Motor neuron (in vitro differentiated cells): ENCODE measurements at places on chromosomes 7 and 10.
A peak's percentile ranks its signal among the peaks of the same experiment; 100 is the strongest.

DNA sequence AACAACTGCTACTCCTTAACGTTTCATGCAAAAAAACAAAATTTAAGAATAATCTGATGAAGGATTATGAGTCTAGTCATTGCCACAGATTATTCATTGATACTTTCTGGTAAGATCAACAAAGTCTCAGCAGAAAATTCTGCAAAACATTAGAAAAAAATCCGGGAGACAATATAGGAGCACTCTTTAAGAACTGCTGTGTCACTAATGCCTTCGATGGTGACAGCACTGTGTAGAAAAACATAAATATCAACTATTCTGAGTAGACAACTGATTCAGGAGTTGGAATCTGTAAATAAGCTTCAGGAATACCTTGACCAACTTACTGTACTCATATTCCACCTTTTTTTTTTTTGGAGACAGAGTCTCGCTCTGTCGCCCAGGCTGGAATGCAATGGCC, 69.0 kb downstream of the CYTH3 start:
- ATAC-seq, result no peak

GRCh38 chr10:66837335-66837734, 88.5 kb upstream of the LRRTM3 start:
- ATAC-seq, result no peak

DNA sequence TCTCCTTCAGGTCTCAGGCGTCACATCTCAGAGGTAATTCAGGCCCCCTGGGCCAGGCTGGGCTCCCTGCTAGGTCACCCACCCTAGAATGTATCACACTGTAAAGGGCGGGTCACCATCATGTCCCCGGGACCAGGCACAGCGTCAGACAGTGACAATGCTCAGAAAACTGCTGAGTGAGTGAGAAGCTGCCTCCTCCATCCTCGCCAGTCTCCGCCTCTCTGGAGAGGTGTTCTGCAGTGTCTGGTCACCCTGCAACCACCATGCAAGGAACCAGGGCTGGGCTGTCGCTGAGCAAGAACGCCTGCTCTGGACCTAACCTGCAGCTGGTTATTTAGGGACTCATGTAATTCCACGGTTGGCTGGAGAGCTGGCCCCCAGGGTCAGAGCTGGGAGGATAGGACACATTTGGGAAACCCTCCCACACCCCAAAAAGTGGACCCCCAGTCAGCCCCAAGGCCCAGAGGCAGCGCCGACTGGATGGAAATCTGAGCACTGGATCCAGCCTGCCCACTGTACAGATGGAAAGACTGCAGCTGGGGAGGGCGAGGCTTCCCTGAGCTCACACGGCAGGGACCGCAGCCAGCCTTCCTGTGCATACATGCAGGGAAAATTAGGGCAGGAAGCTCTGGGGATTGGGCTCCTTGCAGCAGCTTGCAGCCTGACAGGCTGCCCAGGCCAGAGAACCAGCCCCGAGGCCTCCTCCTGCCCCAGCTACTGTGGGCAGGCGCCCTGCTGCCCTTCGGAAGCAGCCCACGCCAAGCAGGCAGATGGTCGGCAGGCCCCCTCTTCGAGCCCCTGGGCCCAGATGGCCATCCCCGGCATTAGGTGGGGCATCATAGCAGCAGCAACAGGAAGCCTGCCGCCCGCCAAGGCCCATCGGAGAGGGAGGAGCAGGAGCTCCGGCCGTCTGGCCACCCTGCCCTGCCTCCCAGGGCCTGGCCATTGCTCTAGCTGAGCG, 105.4 kb upstream of the ZMIZ1 start:
- peak; percentile 73 for ATAC-seq

GRCh38 chr7:92064438-92065029, 69.7 kb downstream of the CYP51A1 start:
- ATAC-seq, result no peak

DNA sequence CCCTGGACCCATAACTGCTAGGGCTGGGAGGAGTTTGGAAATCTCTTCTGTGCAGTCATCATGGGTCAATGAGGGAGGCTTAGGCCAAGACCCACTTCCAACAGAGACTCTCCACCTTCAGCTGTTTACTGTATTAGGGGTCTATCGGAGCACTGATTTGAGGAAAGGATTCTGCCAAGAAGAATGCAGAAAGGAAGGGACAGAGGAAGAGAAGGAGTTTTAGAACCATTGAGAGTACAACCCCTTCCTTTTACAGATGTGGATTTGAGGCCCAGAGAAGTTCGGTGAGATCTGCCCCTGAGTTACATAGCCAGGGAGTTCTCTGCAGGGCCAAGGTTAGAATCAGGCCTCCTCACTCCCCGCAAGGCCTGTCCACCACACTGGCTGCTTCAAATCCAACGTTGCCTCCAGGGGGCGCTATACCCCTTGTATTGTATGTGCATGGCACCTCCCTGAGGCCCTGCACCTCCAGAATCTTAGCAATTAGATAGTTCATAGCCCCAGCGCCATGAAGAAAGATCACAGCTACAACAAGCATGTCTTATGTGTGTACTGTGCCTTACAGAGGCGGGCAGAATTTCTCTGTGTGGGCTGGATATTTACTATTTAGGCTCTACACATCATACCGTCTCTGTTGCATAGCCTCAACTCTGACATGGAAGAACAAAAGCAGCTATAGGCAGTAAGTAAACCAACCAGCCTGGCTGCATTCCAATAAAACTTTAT, 246.8 kb downstream of the SKIDA1 start:
- ATAC-seq, result peak; percentile 98

GRCh38 chr10:122130474-122131110, 140.5 kb upstream of the BTBD16 start:
- ATAC-seq, result no peak

- no peak for ATAC-seq
Measured at GRCh38 chr7:36871355-36871738, 147.1 kb upstream of the AOAH start.

DNA sequence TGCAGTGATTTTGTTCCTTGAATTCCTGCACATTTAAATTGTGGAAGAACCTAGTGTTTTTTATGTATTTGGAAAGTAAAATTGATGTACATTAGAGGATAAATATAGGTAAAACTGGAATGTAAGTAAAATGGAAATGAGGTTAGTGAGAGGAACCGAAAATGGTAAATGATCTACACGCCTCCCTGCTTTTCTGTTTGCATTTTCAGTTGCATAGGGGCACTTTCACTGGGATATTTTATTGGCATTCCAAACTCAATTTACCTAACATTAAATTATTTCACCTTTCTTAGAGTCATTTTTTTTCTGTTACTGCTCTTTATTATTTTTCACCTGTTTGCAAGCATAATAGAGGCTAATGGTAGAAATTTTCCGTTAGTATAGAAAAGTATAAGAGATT, 8.0 kb downstream of the CDK13 start:
- ATAC-seq, result no peak

GRCh38 chr10:70335246-70335613, 47.2 kb downstream of the LRRC20 start:
- ATAC-seq, result no peak

- no peak for ATAC-seq
Measured at GRCh38 chr7:24325708-24326107, 41.7 kb downstream of the NPY start.

DNA sequence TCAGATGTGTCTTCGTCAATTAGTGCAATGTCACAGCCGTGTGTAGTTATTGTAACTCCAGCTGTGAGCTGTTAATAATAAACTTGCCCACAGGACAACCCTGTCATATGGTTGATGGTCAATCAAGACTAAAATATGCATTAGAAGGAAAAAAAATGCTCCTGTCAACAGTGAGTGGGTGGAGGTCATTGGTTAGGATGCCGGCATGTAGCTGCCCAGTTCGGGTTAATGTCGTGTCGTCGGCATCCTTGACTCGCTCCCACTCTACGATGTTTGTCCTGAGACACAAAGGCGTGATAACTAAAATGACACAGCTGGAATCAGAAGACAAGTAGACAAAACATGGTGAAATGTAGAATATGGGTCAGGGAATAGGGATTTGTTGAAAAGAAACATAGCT, 442.8 kb upstream of the NPVF start:
- no peak for ATAC-seq

DNA sequence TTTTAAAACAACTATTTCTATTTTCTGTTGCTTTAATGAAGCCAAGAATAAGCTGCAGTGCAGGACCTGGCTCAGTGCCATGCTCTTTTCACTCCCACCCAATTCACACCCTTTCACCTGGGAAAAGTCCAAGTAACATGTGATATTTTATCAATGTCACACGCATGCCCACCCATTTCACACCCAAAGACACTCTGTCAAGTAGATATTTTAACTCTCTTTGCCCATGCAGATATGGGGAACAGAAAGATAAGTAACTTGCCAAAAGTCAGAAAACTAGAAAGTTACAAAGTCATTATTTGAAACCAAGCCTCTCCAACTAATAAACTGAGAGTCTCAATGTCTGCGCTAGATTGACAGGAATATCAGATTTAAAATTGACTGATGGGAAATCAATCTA, 706.7 kb upstream of the PHF14 start:
- ATAC-seq, result no peak

GRCh38 chr7:134865001-134865845, 85.8 kb downstream of the CALD1 start:
- peak; percentile 84 for ATAC-seq

- no peak for ATAC-seq
Measured at GRCh38 chr10:48531486-48531885, 73.4 kb downstream of the ARHGAP22 start.

- no peak for ATAC-seq
Measured at GRCh38 chr7:31327071-31327470, 13.5 kb downstream of the NEUROD6 start.

DNA sequence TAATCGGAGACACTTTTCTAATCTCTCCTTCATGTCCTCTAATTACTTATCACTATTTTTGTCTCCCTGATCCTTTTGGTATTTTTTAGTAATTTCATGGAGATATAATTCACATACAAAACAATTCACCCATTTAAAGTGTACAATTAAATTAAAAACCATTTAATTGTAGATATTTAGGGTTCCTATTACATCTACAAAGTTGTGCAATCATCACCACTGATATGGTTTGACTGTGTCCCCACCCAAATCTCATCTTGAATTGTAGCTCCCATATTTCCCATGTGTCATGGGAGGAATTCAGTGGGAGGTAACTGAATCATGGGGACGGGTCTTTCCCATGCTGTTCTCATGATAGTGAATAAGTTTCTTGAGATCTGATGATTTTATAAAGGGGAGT, 29.0 kb downstream of the GCC1 start:
- no peak for ATAC-seq

DNA sequence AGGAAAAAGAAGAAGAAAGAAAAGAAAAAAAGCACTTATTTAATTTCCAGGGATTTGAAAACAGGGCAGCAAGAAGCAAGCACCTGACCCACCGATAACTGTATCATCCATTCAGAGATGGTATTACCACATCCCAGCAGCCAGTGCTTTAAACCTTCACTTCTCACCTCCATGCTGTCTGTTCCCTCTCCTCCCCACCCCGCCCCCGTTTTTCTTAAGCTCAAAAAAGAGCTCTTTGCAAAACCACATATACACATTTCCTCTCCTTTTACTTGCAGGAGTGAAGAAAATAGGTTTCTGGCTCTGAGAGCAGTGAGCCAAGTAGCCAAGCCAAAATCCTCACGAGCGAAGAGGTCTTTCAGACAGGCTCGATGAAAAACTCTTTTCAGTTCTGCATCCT, 2.2 kb downstream of the STOX1 start:
- ATAC-seq, result no peak

DNA sequence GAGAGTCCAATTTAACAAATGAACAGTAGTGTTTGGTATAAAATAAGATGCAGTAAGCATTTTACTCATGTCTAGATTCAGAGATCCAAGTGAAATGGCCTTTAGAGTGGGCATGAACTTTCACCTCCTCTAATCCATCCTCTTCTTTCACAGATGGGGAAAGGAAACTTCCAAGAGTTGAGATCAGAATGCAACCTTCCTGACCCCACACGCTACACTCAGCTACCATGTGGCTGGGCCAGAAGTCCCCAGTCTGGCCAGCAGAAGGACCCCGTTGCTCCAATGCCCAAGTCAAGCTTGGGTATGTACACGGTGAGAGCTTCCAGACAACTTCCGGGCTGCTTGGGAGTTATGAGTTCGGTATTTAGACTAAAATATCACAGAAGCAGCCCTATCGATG, 228.0 kb downstream of the ELMO1 start:
- no peak for ATAC-seq

GRCh38 chr7:99331002-99331401, 5.3 kb downstream of the ARPC1A start:
- no peak for ATAC-seq

GRCh38 chr10:87504307-87504639, 420 bp upstream of the MINPP1 start:
- no peak for ATAC-seq

- ATAC-seq, result no peak
Measured at GRCh38 chr10:12271210-12271540, 75.2 kb downstream of the CDC123 start.

DNA sequence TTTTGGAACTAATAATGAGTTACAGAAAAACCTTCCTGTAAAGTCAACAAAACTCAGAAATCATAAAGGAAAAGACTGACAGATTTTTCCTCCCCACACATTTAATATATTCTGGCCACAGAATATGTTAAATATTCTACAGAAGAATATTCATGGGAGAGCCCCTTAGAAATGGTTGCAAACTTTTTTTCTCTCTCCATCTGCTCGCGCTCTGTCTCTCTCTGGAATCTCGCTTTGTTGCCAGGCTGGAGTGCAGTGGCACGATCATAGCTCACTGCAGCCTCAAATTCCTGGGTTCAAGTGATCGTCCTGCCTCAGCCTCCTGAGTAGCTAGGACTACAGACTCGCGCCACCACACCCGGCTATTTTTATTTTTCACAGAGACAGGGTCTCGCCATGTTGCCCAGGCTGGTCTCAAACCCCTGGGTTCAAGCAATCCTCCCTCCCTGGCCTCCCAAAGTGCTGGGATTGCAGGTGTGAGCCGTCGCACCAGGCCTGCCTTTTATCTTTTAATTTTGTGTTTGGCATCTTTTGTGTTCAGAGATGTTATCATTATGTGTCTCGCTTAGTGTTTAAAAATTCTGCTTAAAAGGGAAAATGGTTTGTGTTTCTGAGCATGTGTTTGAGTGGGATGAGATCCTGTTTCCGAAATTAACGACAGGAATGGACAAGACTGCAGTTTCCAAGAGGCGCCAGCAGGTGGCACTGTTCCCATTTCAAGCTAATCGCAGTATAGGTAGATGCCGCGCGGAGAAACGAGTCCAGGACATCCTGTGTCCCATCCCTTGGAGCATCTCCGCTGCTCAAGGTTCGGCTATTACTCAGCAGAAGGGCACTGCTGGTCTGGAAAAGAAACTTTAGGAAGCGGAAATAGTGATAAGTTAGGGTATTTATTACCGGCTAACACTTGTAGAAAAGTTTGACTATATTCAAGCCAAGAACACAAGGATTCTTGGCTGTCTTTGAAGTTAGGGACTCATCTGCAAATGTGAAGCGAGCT, 23.1 kb upstream of the ST7 start:
- peak; percentile 72 for ATAC-seq
